Stimulated activated CD4-positive, alpha-beta T cell treated with anti-CD3 and anti-CD28 coated beads, Interleukin-1b, Interleukin-23, amount 100 ng/mL, for 1 hour (primary cell): ENCODE measurements at places on chromosomes 1 and 21.

DNA sequence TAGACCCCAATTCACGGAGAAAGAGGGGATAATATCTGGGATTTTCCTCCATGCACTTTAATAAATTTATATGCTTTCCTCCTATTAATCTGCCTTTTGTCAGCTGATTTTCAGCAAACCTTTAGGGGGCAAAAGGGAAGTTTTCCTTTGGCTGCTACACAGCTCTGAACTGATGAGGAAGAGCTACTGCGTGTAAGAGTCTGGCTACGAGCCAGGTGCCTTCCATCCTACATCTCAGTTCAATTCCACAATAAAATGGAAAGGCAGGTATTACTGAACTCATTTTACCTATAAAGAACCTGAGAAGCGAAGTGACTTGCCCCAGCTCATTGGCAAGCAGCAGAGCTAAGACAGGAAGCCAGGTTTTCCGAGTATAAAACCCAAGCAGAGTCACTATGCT, 28.3 kb upstream of the ZNF326 start:
- DNase-seq, result no peak

GRCh38 chr1:186617926-186618325, 62.3 kb downstream of the PTGS2 start:
- DNase-seq, result no peak

DNA sequence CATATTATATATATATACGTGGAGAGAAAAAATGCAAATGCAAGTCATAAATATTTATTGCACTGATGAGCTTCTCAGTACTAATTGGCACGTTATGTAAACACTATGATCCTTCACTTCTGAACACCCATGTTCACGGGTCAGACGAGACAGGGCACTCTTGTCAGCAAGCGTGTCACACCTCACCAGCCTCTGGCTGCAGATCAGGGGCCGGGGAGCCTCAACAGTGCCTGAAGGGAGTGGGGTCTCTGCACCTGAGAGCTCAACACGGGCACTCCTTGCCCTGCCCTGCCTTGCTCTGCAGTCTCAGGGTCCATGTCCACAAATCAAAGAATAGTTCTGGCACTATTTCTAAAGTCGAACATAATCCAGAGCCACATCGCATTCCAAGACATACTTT, 409 bp upstream of the HIVEP3 start:
- no peak for DNase-seq

GRCh38 chr1:61160526-61160925, 78.2 kb downstream of the NFIA start:
- DNase-seq, result no peak

- no peak for DNase-seq
Measured at GRCh38 chr1:163959622-163960021, 599.4 kb upstream of the PBX1 start.
